ENCODE measurements at places on chromosomes 2 and 18.

- no peak overlapping the region for H3K27ac ChIP-seq
- no peaks in the 10 kb centered on the region for H3K4me1 ChIP-seq
- no peaks in the 10 kb centered on the region for H3K36me3 ChIP-seq
- no peaks in the 10 kb centered on the region for H3K27me3 ChIP-seq
Observed at GRCh38 chr2:37526323-37526722, 145.1 kb downstream of the CDC42EP3 start.

DNA sequence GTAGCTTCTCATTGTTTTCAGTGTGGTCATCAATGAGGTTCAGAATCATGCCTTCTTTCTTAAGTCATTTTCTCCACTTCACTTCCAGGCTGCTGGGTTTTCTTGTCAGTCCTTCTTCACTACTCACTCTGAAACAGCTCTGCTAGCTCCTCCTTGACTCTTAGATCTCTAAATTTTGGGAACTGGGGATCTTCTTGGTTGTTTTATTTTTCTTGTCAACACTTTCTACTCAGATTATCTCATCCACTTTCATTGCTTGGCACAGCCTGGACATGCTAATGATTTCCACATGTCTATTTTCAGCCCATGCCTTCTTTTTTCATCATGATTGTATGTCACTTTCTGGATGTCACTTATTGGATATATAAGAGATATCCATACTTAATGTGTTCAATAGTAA lies 517.8 kb upstream of the DSEL start:
- no peak for DNase-seq
- no peak overlapping the region for H3K4me3 ChIP-seq
- H3K36me3 ChIP-seq: no peaks in the 10 kb centered on the region
- no peak overlapping the region for H3K27ac ChIP-seq
- no peaks in the 10 kb centered on the region for H3K27me3 ChIP-seq

GRCh38 chr2:105176429-105176828 lies 65.1 kb upstream of the GPR45 start:
- no peak overlapping the region for H3K27ac ChIP-seq
- H3K4me1 ChIP-seq: peaks cover 15% of the 10 kb centered on the region
- no peak overlapping the region for H3K4me3 ChIP-seq
- DNase-seq: no peak
- H3K36me3 ChIP-seq: no peaks in the 10 kb centered on the region

GRCh38 chr2:158967731-158968395 lies 577 bp upstream of the TANC1 start:
- H3K4me3 ChIP-seq: peak overlapping the region; percentile 83
- no peaks in the 10 kb centered on the region for H3K36me3 ChIP-seq
- DNase-seq: peak; percentile 89
- H3K27me3 ChIP-seq: peaks cover 85% of the 10 kb centered on the region
- peaks cover 40% of the 10 kb centered on the region for H3K4me1 ChIP-seq
- H3K27ac ChIP-seq: peak overlapping the region; percentile 67

GRCh38 chr18:24479371-24479770 lies 18.9 kb downstream of the HRH4 start:
- H3K27ac ChIP-seq: no peak overlapping the region
- H3K36me3 ChIP-seq: no peaks in the 10 kb centered on the region

GRCh38 chr2:35873921-35874320 lies 481.7 kb upstream of the CRIM1 start:
- no peak overlapping the region for H3K27ac ChIP-seq
- no peaks in the 10 kb centered on the region for H3K27me3 ChIP-seq
- H3K4me3 ChIP-seq: no peak overlapping the region
- H3K36me3 ChIP-seq: no peaks in the 10 kb centered on the region

DNA sequence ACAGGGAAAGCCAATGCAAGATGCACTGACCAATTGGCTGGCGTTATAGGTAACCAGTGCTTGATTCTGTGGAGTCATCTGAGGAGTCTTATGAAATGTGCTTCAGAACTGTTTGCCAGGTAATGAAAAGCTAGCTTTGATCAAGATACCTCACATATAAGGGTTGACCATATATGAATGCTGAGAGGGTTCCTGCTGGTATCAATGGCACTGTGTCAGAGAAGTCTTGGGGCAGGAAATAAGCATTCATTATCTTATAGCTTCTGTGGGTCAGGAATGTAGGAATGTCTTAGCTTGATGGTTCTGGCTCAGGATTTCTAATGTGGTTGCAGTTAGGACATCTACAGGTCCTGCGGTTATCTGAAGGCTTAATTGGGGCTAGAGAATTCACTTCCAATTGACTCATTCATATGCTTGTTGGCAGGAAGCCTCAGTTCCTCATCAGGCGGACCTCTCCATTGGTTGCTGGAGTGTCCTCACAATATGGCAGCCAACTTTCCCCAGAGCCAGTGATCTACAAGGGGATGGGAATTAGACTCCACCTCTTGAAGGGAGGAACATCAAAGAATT lies 22.1 kb upstream of the TCF7L1 start:
- H3K36me3 ChIP-seq: no peaks in the 10 kb centered on the region
- DNase-seq: no peak
- no peaks in the 10 kb centered on the region for H3K4me1 ChIP-seq
- no peak overlapping the region for H3K27ac ChIP-seq
- no peak overlapping the region for H3K4me3 ChIP-seq

All from neural progenitor cell (in vitro differentiated cells).